ENCODE measurements at places on chromosomes 12 and 14. TPM values are rescaled to one million over a fixed set of nuclear protein-coding genes. Genes with fewer than 3 reads are reported as not detected.

DNA sequence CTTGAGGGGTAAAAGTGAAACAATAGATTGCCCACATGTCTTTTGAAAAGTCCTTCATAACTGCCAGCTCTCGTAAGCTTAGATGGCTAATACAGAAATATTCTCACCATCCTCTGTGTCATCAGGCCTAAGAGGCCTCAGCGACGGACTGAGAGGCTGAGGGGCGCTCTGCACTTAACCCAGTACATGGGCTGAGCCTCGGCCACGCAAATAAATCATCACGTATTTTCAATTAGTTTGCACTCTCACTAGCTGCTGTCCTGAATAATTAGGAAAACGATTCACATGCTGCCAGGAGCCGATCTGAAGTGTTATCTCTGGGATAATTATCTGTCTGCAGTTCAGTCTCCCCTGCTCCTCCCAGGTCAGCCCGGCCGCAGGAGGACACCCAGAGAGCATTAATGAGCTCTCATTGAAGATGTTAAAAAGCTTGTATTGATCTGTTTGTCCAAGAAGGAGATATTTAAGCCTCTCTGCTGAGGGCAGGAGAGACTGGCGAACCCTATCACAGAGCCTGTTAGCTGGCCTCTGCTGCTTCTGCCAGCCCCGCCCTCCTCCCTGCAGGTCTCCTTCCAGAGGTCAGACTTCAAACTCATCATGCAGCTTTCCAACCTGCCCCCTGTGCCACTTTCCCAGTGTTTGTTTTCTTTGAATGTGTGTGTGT, 1051.3 kb downstream of the VRK1 start:
- DNase-seq = no peak

GRCh38 chr12:14999021-14999694, 26.3 kb downstream of the PDE6H start:
- no peak for DNase-seq

DNA sequence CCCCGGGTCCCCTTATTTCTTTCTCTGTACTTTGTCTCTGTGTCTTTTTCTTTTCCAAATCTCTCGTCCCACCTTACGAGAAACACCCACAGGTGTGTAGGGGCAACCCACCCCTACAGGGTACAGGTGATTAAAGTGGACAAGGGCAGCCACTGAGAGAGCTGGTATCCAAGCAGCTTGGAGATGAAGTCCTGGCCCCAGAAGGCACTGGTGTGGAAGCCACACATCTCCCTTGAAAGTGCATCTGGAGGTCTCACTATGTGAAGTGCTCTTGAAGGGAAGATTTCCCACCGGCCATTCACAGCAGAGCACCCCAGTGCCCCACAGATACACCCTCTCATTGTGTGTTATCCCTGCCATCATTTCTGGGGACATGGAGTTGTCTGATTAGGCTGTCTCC, 6.3 kb upstream of the BICD1 start:
- DNase-seq = no peak

- DNase-seq = no peak
Observed at GRCh38 chr12:57157588-57158173, 10.3 kb upstream of the LRP1-AS start.

Gene ACVRL1
- total RNA-seq = 13.5 TPM

DNA sequence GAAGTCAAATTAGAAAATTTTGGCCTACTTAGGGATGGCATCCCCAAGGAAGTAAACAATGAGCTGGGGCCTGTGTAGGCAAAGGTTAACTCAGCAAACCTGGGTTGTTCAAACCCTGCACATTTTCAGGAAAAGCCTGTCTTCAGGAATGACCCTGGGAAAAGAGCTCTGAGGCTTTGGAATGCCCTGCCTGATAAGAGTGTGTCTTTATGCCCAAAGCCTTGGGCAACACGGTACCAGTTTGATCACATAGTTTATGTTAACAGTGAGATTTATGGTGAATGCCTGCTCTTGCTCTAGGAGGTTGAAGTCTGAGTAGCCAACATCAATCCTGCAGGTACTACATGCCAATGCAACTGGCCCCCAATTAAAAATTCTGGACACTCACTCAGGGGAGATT, 28.2 kb upstream of the STAB2 start:
- DNase-seq = no peak

GRCh38 chr12:68121143-68121542, 38.4 kb downstream of the IFNG start:
- no peak for DNase-seq

Data from HFFc6 (cell line).